Hematopoietic multipotent progenitor cell treated with erythropoietin and hydrocortisone succinate and interleukin-3 and kit ligand, for 4 days (in vitro differentiated cells): ENCODE measurements at places on chromosomes 1 and 21.

- peak; percentile 69 for DNase-seq
These were observed 48.4 kb upstream of the CD34 start for GRCh38 chr1:207959141-207959825.

DNA sequence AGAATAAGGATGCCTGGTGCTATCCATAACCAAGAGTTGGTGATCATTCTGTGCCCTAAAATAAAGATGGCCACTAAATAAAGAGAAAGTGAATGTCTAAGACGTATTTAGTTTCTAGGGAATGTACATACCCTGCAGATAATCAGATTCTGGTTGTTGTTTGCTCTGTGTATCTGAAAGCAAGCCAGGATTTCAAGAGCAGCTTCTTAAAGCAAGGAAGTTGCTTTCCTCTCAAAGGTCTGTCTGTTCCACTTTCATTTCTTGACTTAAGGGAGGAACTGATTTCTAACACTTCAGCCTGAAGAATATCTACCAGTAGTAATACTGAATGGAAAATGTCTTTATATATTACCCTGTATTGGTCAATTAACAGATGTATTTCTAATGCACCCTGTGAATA, 88.8 kb downstream of the KIF1B start:
- DNase-seq: no peak

- DNase-seq: peak; percentile 59
These were observed 111.4 kb downstream of the SIK1 start for GRCh38 chr21:43315244-43316137.

GRCh38 chr21:29810871-29811270, 128.9 kb downstream of the GRIK1 start:
- DNase-seq: no peak

- DNase-seq: no peak
These were observed 12.2 kb downstream of the UTP25 start for GRCh38 chr1:209839875-209840546.

- no peak for DNase-seq
These were observed 37.4 kb downstream of the CC2D1B start for GRCh38 chr1:52328615-52329014.

- peak; percentile 65 for DNase-seq
These were observed at the start of gene MCOLN2 for GRCh38 chr1:84996846-84997666. Gene MCOLN2, minus strand, starts transcription at chr1:84997113. Its CDS starts 241 bp downstream, at chr1:84996872.

DNA sequence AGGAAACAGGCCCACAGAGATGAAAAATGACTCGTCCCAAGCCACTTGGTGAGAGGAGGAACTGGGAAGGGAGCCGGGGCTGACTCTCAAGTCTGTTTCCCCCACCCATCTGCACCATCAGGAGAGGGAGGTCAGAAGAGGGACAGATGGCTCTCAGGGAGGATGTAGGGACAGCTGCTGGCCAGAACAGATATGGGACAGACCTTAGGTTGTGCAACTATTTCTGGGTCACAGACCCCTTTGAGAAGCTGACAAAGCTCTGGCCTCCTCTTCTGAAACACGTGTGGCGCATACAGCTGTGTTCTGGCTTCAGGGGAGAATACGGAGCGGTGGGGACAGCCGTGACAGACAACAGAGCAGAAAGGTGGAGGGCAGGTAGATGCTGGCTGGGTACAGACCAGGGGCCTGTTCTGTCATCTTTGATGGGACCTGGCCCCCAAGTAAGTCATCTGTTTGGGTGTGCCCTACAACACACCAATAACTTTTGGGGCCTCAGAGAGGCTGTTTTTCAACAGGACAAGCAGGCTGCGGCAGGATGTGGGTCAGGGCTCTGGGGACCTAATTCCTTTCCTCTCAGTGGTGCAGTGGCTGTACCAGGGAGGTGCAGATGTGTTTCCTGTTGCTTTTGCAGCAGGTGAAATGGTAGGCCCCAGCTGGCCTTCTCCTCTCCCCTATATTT, 7.3 kb downstream of the SH3BGRL3 start:
- DNase-seq: peak; percentile 90

DNA sequence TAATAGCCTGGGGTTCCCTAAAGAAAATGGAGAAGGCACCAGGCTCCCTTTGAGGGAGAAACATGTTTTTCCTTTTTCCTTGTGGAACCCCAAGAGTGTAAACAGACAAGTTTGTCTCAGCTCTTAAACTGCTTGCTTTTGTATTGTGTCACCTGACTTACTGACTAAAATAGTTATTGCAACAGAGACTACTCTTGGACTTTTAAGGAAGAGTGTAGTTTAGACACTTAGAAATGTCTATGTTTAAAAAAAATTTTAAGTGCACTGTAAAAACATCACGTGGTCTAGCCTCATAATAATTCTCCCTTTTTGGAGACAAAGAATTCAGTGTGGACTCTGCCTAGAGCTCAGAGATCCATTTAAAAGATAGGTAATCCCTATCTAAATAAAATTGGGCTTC, 141.1 kb downstream of the TRIM33 start:
- DNase-seq: no peak

- no peak for DNase-seq
These were observed 94.5 kb downstream of the TNR start for GRCh38 chr1:175648927-175649326.
